ENCODE measurements at places on chromosomes 3 and 15.

DNA sequence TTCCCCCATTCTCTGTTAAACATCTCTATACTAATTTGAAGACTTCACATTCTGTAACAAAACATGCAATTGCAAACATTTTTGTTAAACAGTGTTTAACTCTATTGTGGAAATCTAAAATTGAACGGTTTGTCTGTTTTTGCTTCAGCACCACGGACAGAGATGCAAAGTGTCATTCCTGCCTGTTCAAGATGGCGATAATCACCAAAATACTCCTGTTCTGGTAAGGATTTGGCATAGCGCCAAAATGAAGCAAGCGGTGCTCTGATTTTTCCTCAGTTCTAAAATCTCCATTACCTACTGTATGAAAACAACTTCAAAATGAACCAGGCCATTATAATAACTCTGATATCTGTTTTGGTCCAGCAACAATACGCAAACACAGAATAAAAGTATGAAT lies 129.7 kb upstream of the TUSC7 start:
- DNase-seq, result no peak

DNA sequence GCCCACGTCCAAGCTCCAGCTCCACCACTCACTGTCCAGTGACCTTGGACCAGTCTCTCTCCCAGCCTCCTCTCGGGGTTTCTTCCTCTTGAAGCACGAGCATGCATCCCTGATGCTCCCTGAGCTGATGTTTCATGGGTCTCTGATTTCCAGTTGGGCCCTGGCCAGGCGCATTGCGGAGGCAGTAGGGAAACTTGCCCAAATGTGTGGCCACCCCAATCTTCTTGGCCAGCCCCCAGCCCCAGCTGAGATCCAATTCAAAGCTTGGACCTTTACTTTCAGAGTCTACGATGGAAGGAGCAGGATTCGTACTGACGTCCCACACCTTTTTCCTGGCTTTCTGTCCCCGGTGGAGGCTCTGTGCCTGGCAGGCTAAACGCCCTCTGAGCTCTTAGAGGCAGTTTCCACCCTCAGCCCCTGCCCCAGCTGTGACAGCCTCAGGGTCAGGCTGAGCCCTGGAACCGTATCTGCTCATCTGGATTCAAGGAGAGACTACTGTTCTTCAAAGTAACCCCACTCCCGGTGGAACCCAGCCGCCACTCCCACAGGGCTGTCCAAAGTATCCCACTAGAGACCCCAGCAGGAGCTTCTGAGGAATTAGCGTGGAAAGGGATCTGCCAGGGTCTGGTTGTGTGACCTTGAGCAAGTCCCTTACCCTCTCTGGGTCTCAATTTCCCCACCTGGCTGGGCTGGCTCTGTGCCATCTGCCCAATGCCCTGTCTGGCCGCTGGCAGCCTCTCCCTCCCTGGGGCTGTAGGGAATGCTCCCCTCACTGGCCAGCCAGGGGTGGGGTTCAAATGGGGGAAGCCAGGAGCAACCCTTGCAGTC lies 37.4 kb downstream of the CPN2 start:
- DNase-seq, result peak; percentile 35

DNA sequence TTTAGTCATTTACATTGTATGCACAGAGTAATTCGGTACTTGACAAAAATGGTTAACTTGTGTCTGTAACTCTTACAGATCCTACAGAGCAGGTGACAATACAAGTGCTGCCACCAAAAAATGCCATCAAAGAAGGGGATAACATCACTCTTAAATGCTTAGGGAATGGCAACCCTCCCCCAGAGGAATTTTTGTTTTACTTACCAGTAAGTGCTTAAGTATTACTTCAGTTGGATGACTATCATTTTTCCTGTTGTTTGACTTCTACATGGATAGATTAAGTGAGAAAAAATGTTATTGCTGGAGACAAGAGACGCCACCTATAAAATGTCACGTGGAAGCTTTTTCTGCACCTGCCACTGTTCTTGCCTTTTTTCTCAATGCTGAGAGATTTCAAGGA lies 173.2 kb downstream of the ALCAM start:
- no peak for DNase-seq

GRCh38 chr3:185423178-185423577 lies 60.2 kb downstream of the MAP3K13 start:
- no peak for DNase-seq

DNA sequence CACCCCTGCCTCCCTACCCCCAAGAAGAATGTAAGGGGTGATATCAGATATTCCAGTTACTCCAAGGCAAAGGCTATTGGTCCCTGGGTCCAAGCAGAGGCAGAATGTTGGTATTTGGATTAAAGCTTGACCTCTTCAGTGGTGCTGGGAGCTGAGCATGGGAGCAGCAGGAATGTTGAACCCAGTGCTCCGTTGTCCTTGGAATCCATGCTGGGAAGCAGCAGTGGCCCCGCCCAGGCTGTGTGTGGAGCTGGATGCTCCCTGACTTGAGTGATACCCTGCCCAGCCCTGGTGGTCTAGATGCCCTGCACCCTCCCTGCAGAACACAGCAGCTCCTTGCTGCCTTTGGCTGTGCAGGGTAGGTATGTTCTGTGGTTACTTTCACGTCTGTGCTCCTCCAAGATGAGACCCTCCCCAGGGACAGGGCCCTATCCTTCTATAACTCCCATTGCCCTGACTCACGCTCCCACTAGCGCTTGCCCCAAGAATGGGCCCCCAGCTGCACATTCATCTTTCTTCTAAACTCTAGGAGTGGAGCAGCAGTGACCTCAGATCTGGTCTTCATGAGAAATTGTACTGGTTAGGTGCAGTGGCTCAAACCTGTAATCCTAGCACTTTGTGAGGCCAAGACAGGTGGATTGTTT lies 35.1 kb downstream of the UMPS start:
- DNase-seq, result no peak

GRCh38 chr3:50674349-50675178 lies at the start of gene DOCK3:
Gene DOCK3 (plus strand): TSS chr3:50674927. CDS start chr3:50675264, 337 bp downstream.
- DNase-seq, result peak; percentile 72

GRCh38 chr3:60629816-60630215 lies 621.4 kb downstream of the FHIT start:
- no peak for DNase-seq

GRCh38 chr3:151918253-151919029 lies 45.0 kb downstream of the SUCNR1 start:
- DNase-seq, result no peak

DNA sequence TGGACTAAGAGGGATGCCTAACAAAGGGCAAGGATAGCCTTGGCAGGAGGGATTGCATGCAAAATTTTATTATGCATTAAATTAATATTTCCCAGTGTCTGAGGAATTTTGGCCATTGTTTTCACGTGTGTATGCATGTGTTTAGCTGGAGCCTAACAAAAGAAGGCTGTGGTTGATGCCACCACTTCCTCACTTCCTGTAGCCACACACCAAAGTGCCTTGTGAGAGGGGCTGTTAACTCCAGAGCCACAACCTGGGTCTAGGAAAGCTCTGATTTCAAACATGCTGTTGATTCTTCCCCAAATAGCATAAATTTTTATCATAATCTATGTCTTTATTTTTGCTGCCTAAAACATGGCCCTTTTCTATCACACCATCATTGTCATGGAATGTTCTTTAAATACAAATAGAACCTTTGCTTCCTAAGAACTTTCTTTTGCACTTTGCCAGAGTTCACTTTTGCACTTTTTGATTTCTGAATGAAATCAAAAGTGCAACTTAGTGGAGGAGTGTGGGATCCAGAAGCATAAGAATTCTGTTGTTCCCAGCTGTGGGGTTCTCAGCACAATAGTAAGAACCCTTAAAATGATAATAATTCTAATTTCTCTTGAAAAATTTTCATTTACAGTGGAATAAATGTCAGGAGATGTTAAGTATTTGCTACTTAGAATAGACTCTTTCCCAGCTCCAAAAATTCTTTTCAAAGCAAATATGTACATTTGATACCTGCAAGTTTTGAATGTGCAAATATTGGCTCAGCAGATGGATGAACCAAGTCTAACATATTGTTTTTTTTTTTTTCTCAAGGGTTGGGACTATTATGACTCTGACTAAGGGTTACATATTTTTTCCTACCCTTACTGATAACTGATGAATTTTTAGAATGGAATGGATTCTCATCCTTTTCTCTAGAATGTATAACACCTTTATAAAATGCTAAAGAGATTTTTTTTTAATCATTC lies 35.6 kb upstream of the SPTSSB start:
- DNase-seq, result no peak

DNA sequence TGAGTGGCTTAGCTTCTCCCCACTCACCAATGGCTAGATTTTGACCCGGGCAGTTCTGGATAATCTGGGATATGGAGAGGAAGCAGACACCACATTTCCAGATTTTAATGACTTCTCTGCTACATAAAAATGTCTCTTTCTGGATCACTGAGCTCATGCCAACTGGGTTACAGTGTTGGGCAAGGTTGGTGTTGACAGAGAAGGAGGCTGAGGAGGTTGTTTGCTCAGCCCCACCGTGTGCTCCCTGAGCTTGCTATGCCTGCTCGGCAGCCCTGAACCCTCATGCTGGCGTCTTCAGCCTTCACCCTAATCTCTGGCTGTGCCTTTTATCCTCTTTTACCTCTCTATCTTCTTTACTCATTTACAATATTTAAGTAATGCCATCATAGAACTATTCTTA lies 53.0 kb upstream of the KPNA4 start:
- no peak for DNase-seq

DNA sequence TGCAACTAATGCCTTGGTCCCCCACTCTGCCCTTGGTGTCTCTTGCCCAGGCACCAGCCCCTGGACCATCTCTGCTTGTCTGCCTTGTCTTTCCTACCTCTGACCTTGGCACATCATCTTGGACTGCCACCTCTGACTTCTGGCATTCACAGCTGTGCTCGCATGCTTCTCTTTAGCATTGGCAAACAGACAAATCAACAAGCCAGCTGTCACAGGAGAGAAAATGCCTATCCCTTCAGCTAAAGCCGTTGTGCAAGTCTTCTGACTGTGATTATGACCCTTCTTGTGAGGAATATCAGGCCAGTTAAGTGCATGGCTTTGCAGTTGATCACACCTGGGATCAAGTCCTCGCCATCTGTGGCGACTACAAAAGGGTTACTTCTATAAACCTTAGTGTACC lies 84.6 kb downstream of the PRICKLE2 start:
- DNase-seq, result no peak

- DNase-seq, result no peak
These were observed 386.3 kb downstream of the EPHB1 start for GRCh38 chr3:135181408-135181807.

DNA sequence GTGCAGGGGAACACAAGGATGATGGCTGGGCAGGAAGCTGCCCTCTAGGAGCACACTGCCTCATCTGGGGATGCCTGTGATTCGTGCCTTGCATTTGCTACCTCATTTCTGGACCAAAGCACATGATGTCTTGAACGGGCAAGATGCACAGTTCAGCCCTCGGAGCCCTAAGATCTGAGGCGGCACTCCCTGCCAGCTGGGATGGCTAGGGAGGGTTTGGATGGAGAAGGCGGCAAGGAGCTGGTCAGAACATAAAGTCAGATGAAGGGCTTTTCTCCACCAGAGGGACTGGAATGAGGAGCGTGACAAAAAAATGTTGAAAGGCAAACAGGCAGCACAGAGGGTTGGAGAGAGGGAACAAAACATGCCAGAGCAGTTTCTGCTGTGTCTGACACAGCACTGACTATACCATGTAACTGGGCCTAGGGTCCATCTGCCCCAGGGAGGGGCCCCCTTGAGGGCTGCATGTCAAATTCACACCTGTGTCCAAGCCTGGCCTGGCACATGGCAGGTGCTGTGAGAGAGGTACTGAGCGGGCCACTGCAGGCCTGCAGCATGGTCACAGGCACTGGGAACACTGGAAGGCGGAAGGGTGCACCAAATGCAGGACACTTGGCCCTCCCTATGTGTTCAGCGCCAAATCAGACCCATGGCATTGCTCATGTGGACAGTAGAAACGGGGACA lies 21.7 kb downstream of the TMEM43 start:
- no peak for DNase-seq

DNA sequence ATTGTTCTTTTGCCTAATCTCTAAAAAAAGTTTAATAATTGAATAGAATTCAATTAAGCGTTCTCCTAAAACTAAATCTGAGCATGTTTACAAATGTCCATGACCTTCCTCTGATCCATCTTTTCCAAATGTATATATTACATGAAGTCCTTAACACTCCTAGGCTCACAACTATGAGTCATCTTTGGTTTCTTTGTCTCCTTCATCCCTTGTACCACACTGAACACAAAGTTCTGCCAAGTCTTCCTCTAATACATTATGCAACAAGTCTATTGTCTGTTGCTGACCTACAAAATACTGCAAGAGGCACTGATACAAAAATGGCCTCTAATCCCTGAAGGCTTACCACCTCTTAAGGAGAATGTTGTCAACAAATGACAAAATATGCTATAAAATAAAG lies 550.2 kb downstream of the PYDC2 start:
- DNase-seq, result no peak

- DNase-seq, result peak; percentile 78
These were observed 680 bp downstream of the SMARCC1 start for GRCh38 chr3:47780741-47781684.

- DNase-seq, result no peak
These were observed 197.0 kb downstream of the KLF13 start for GRCh38 chr15:31523655-31524049.

GRCh38 chr15:72916897-72917296 lies 133.3 kb upstream of the ADPGK start:
- DNase-seq, result no peak

DNA sequence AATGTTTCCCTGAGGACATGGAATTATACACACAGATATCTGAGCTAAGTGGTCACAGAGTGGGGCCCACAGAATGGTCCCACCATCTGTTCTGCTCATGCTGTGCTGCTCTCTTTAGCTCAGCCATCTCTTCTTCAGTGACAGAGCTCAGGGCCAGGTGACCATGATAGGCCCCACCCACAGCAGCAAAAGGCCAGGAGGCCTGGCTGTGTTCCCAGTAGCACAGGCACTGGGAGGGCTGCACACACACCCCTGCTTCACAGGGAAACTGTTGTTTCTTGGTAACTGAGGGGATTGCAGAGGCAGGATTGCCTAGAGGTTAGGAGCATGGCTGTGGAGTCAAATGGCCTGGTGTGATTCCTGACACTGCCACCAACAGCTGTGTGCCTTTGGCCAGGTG lies 4.8 kb upstream of the FBXW12 start:
- DNase-seq, result peak; percentile 33

GRCh38 chr3:112718967-112719366 lies 78.0 kb upstream of the CCDC80 start:
- no peak for DNase-seq

Data from glutamatergic neuron (in vitro differentiated cells).